ENCODE measurements at places on chromosomes 1 and 21. TPM values are rescaled to one million over a fixed set of nuclear protein-coding genes. Genes with fewer than 3 reads are reported as not detected.

The PLCH2 gene
- 0.25 TPM for total RNA-seq

DNA sequence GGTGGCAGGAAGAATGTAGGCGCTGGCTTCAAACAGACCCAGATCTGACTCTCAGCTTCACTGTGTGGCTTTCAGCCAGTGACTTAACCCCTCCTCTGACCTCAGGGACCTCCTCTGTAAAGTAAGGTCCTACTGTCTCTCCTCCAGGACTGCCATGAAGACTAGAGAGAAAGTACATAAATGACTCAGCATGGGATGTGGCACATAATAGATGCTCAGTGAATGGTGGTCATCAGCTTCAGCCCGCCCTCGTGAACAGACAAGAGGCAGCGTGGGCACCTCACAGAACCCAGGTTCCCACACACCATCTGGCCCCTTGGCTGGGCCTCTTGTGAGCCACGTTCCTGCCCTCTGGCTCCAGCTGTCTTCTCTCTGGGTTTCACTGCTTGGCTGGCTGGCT is 126.0 kb downstream of the SYF2 start:
- no peak for DNase-seq

The CACHD1 gene
- total RNA-seq: 3.1 TPM

GRCh38 chr1:92797961-92798360 is 13.1 kb upstream of the EVI5 start:
- no peak for DNase-seq

The RPE65 gene
- not detected for total RNA-seq

- DNase-seq: no peak
Measured at GRCh38 chr1:209103092-209103491, 480.4 kb upstream of the CAMK1G start.

DNA sequence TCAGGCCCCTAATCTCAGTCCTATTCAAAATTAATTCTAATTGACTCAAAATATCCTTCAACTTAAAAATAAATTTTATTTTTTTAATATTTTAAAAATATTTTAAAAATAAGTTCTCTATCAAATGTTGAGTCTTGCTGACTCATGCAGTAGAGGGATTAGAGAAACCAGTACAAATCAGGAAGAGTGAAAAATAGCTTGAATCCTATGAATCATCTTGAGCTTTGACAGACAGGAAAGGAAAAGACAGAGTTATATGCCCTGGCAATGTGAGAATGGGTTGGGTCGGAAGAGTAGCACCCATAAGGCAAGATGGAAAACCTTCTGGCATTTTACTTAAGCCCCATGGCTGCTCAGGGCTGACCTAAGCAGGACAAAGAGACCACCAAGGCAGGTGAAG is 346.6 kb upstream of the RUNX1 start:
- DNase-seq: no peak

DNA sequence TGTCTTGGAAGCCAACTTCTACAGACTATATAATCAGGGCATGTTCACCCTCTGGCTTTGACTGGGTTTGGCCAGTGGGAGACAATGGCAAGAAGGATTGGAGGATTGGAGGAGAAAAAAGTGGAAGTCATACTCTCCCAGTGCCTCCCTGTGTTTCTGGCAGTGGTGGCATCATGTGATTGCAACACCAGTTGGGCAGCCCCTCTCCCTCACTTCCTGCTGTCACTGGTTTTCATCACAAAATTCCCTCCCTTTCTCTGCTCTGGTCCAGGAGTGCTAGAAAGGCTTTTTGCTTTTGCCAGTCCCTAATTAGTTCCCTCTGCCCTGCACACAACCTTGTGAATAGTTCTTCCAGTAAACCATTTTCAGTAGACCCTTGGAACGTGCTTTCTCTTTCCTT is 3.7 kb upstream of the QSOX1 start:
- no peak for DNase-seq

DNA sequence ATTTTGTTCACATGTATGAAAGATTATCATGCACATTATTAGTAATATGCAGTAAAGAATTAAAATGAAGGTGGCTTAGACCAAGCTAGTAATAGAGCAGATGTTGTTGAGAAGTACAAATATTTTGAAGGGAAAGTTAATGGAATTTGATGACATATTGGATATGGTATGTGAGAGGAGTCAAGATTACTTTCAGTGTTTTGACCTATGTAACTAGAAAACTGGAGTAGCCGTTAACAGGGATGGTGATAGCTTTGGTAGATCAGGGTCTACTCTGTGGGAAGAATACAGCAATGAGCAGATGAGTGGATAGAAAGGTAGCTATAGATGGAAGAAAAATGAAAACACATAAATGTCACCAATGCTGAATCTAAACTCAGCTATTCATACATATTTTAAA is 163.2 kb upstream of the LRRC7 start:
- no peak for DNase-seq

GRCh38 chr1:182122256-182122912 is 60.9 kb upstream of the ZNF648 start:
- no peak for DNase-seq

GRCh38 chr1:115710859-115711624 is 57.5 kb downstream of the CASQ2 start:
- DNase-seq: no peak

DNA sequence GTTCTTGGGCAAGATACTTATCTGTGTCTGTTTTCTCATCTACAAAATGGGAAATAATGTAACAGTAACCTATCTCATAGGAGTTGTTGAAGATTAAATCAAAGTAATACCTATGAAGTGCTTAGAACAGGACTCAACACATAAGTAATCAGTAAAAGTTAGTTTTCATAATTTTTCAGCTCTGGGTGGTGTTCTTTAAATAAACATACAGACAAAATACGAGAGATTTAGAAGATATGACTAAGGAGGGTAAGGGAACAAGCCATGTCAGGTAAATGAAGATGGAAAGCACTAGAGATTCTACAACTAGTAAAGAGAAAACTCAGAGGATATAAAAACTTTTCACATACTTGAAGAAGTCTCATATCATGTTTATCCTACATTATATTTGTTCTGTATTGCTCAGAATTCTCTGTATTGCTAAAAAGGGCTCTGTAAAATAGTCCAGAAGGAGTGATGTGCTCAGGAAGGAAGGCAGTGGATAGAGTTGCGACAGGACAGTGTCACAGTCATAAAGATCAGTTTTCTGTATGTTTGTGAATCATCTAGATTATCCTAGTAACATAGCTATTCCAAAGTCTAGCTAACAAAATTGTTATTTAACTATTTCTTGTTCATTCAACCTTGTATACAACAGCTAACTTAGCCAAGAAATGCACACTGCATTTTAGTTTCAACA is 16.0 kb downstream of the LIN9 start:
- DNase-seq: no peak

DNA sequence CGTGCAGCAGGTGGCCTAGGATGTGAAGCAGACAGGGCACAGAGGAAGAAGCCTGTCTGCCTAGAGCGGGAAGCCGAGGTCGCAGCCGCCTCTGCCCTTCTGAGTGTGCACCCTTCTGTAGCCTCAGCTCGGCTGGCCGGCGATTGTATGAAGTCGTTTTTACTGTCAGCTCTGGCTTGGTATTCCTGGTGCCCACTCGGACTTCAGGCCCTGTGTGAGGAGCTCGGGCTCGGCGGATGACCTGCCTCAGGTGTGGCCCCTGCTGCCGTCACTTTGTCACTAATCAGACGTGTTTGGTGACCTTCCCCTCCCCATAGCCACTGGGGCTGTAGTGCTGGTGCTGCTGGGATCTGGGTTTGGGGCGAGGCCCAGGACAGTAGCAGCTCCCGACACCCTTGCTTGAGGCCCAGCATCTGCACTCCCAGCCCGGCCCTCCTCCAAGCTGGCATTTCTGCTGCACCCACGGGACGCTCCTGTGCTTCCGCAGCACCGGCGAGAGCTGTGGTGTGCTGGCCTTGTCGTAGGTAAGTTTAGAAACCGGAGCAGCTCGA is 18.1 kb downstream of the SLX9 start:
- DNase-seq: peak; percentile 52

DNA sequence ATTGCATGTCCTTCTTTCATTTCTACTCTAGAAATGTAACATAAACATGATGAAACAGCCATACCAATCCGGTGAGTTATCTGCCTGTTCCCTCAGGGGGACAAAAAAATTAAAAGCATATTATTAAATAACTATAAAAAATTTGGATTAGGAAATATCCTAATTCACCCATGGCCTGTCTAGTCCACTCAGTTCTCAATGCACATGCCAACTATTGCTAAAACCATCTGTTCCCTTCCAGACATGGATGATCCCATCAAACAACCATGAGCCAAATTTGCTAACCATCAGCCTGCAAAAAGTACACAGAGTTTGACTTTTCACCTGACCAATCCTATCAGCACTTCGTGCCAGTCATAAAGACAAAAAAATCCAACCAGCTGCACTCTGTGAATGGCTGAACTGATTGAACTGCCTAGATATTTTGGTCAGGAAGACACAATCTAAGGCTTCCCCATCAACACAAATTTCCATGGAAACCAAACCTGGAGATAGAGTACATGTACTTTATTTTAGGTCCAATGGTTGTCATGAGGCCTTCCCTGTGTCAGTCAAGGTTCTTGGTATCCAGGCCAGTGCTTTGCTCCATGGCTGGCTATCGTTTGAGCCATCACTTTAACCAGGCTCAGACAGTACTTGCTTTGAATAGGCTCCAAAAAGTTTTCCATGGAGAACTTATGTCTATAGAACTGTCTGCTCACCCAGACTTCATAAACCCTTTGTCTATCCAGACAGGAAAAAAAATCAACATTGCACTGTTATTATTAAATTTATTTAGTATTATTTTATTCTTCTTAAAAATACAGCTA is 570.8 kb downstream of the LTN1 start:
- DNase-seq: no peak

The BSND gene
- not detected for total RNA-seq

DNA sequence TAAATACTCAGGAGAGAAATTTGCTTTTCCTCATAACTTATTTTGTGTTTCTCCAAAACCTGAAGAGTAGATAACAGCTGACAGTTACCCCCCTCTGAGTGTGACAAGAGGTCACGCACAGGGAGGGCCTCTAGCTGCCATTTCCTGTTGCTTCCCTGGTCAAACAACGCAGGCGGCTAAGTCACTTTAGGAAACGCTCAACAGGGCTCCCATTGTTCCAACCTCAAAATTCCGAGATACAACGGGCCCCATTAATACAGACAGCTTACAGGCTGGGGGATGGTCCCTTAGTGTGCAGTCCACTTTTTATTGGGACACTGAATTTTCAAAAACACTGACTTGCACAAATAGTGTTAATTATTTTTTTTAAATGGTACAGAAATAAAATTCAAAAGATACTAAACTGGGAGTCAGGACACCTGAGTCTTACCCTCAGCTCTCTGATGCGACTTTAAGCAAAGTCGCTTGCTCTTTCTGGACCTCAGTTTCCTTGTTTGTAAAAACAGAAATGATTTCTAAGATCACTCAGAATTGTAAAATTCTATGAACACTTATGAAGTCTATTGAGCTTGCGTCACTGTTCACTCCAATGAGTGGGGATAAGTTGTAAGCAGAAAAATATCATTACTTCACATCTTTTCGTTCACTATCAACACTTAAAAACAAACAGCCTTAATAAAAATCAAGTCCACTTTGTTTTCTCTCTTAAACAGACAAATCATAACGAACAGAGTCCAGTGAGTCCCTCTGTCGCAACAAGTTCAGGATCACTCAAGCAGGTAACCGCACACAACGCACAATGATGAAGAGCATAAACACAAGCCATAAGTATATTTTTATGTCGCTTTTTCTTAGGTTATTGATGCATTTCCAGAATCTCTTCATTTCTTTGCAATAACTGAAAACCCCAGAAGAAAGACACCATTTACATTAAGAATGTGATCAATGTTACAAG is 13.5 kb downstream of the LZIC start:
- no peak for DNase-seq

DNA sequence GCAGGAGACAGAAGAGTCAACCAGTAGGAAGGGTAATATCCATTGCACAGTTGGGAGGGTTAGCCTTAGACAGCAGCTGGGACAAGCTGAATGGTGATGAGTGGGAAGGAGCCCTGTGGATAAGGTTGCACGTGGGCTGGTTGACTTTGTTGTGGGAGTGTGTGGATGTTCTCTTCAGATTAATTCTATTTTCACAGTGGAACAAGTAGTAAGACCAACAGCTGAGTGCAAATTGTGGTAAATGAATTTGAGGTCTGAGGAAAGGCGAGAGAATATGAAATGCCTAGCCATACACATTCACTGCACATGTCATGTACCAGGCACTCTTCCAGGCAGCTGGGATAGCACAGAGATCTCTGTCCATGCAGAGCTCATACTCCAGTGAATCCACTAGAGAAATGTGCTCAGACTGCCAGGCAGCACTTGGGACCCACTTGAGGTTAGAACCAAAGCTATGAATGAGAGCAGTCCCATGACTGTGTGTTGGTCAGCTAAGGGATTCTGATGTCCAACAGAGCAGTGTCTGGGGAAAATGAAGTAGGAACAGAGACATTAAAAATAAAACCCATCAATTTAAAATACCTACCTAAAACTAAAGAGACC is 25.2 kb upstream of the VTCN1 start:
- DNase-seq: peak; percentile 73

GRCh38 chr1:192235127-192235526 is 76.9 kb downstream of the RGS18 start:
- DNase-seq: no peak

- DNase-seq: no peak
Measured at GRCh38 chr1:239718997-239719628, 332.7 kb downstream of the CHRM3 start.

- no peak for DNase-seq
Measured at GRCh38 chr21:33984021-33984481, 68.4 kb upstream of the ATP5PO start.

Measured in left ventricle myocardium superior (tissue), 1 donor.